Inflammatory macrophage (primary cell): ENCODE measurements at places on chromosomes 3 and 15.

- no peak for DNase-seq
Measured at GRCh38 chr3:73500321-73500720, 124.4 kb downstream of the PDZRN3 start.

DNA sequence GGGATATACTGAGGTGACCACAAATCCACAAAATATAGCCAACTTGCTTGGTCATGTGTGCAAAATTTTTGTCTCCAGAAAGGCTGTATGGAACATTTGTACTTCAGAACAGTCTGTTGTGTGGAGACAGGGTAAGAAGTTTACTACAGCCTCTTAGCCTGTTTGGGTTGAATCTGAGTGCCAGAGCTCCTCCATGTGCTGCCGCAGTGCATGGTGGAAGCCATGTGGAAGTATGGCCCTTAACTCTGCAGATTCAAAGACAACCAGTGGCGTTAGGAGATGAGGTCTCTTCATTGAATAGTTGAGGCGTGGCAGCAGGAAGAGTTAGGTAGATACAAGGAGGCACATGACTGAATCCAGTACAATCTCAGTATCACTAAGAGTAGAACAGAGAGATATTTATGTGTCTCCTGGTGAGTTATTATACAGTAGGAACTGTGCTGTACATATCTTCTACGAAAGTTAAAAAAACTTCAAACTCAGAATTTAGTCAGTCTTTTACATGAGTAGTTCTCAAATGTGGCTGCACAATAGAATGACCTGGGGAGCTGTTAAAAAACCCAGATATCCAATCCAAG is 9.4 kb downstream of the EIF2A start:
- no peak for DNase-seq

GRCh38 chr3:90062016-90062415 is 954.6 kb downstream of the EPHA3 start:
- DNase-seq = no peak

DNA sequence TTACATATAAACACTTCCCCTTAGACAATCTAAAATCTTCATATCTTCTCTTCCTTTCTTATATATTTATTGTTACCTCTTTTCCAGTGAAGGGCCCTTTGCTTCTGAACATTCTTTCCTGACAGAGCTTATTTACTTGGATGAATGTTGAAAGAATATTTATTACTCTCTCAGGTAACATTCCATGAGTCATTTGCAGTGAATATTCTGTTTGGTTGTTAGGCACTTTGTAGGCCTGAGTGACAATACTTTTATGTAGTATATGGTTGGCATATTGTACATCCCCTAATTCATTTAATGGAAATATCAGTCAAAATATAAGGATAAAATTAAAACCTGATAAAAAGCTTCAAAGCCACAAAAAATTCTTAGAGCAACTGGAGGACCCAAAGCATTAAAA is 260.9 kb upstream of the KCNMB2 start:
- no peak for DNase-seq

GRCh38 chr3:140530131-140530530 is 147.7 kb upstream of the TRIM42 start:
- DNase-seq = no peak

- DNase-seq = no peak
Measured at GRCh38 chr3:17065881-17066280, 181.1 kb downstream of the PLCL2 start.

DNA sequence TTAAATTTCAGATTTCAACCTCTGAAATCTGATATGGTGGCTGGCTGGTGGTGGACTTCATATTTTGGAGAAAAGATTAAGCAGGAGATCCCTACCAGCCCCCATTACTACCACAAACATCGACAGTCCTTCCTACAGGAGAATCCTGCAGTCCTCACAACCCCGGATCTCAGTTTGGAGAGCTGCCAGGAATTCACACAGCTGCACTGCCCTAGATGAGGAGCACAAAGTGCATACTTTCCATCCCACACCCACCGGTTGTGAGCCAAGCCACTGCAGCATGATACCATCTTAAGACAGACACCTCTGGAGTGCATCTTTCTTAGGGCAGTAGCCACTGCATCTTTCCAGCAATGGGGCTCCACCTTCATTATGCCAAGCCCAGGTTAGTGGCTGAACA is 185.5 kb upstream of the GPR149 start:
- DNase-seq = no peak

DNA sequence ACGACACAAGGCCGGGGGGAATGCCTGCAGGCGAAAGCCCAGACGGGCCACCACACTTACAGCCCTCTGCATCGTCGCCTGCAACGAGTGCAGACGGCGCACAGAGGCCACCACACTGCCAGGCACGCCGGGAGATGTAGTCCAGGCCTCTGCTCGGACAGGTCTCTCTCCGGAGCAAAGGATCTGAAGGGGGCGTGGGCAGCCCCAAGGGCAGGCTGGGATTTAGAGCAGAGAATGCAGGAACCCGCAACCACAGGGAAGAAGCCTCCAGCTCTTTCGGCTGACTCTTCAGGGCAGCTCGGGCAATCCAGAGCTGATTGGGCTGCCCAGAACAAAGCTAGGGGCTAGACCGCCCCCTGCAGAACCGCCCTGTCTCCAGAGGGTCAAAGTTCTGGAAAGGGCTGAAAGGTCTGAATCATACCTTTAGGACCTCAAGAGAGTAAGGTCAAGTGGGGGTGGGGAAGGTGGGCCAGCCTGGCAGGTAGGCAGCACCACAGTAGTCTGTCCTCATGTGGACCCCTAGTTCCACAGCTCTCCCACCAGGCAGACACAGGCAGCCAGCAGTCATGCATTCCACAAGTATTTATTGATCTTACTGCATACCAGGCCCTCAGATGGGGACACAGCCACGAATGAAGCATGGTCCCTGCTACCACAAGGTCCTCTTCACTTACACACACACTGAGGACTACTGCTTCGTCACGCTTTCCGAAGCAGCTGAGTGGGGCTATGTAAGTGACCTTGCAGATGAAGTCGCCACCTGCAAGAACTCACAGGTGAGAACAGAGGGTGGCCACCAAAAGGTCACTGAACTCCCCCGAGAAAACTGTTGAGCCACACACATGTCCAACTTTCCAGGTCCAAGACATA is at the start of gene AMT:
AMT (minus strand) TSS at position 95 of the 870 bp plus-strand sequence; CDS start at position 72, 23 bp downstream.
- DNase-seq = peak; percentile 56

DNA sequence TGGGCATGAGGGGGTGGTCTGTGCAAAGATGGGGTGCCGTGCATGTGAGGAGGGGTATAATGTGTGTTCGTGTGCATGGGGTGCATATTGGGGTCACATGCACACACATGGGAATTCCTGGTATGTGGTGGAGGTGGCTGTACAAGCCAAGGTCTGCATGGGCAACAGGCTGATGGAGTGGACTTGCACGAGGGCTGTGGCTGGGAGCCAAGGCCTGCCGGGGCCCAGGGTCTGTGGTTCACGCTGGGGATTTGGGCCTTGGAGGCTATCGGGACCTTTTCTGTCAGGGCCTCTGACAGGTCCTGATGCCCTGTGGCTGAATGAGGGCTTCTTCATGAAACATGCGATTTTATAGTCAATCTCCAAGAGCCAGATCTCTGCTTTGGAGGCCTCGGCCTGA is 9.8 kb upstream of the PLXND1 start:
- no peak for DNase-seq
